ENCODE measurements at places on chromosomes 7 and 10.

- no peak for DNase-seq
These were observed 422 bp downstream of the AP1S1 start for GRCh38 chr7:101154693-101155102.

DNA sequence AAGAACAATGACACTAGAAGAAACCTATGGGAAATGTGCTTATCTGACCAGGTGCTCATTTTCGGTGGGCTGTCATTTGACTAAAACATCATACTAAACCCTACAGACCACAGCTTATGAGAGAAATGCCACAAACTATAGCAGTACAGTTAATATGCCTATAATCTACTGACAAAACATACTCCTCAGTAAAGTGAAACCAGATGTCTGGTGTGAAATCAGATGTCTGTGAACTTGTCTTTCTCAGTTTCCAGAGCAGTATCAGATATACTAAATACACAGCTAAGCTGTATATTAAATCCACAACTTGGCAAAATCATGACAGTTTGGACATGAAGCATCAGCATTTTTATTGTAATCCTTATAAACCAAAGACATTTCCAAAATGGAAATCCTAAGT lies 3.3 kb downstream of the IMMP2L start:
- peak; percentile 23 for DNase-seq

- peak; percentile 82 for DNase-seq
These were observed 1.3 kb downstream of the SEMA3D start for GRCh38 chr7:85185424-85186082.

GRCh38 chr10:88848499-88848898 lies 3.1 kb downstream of the ANKRD22 start:
- DNase-seq: peak; percentile 78

- DNase-seq: peak; percentile 14
These were observed 35.5 kb upstream of the KDM7A start for GRCh38 chr7:140212100-140212881.

GRCh38 chr10:122078965-122079795 lies 90.2 kb downstream of the TACC2 start:
- DNase-seq: peak; percentile 61

DNA sequence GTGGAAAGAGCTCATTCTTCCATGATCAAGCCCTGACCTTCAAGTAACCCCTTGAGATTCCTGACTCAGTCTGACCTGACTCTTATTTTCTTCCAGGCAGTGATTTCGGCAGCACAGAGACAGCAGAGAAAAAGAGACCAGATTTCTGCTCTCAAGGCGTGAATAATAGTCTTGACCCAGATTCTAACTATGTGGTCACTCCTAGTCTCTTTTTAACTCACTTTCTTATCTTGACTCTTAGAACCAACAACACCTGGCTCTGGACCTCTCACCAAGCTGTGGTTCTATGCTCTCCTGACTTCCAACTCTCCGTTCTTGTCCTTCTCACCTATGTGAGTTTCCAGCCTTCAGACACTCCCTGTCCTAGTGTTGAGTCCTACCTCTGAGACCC lies 36.9 kb upstream of the KDM7A start:
- DNase-seq: peak; percentile 55

DNA sequence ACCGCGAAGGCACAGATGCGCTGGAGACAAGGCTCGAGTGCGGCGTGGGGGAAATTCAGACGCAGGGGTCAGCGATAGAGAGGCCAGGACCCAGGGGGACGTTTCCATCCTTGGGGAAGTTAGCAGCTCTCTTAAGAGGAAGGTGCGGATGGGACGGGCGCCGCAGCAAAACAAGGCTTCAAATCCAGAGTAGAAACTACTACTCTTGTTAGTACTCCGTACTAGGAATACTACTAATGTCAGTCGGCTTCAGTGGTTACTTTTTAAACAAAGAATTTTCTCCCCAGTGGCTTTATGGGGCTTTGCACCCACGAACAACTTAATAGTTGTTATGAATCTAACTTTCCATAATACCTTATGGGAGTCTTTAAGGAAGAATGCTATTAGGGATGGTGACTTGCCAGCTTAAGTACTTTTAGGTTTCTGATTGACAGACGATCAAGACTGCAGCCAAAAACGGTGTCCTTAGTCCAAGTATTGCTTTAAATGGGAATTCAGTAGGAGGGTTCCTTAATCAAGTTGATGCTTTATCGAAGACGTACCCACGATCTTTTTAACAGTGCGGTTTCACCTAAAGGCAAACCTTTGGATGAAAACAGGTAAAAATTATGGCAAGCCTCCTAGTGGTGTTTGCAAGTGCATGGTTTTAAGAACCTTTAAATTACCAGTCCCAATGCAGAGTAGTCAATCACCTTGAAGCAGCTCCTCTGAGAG lies 812 bp upstream of the IDE start:
- DNase-seq: peak; percentile 65

GRCh38 chr10:6239213-6239991 lies 36.7 kb downstream of the PFKFB3 start:
- DNase-seq: peak; percentile 98

DNA sequence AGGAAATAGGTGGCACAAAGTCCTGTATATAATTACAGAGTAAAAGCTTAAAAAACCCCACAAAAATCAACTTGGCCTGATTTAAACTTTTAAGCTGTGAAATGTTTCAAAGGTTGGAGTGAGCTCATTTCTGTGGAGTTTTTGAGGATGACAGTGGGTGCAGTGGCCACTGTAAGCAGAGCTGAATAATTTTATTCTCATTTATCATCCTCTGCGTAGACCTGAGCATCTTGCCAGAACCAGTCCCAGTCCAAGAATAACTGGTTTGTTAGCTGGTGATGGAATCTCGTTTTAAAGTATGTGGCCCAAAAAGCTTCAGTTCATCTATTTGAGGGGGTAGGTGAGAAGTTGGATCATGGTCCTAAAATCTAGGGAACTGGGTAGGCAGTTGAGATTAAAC lies 4.4 kb downstream of the BMPER start:
- peak; percentile 86 for DNase-seq

- DNase-seq: no peak
These were observed 89.4 kb upstream of the GPR26 start for GRCh38 chr10:123576706-123577105.

DNA sequence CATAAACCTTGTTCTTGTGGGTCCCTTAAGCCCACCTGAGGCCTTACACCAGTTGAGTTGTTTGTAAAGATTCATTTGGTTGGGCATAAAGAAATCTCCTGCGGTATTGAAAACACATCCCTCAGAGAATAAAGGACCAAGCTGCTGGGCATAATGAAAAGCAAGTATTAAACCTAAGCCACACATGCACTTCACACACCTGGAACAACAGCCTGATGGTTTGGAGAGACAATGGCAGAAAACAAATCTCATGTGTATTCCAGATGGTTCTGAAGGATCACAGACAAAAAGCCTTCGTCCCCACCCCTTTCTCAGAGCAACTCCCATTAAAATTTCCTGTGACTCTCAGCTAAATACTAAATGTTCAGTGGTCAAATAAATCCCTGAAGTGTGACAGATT lies 44.2 kb downstream of the FEZF1 start:
- DNase-seq: no peak

DNA sequence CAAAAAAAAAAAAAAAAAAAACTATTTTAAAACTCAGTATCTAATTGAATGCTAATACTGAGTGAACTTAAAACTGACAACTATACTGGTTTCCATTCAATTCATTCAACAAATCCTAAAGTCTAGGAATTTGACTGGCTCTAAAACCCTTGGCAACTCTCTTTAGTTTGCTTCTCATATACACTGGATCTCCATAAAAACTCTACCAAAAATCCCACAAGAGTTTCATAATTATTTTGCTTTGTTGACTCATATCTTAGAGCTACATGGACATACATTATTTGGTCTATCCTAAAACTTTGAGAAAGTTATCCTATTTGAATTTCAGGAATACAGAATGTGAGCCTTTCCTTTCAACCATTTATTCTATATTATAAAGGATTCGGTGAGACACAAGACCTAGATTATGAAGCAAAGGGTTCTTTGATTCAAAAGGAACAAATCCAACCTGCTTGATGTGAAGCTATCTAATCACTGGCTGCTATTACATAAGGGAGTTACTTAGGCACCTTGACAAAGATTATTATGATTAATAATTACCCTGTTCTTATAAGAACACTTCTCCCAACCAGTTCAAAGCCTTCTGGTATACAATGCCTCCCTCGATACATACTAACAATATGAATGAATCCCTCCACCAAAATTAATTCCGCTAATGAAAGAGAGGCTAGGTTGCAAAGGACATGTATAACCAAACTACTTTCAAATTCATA lies 15.8 kb upstream of the KMT2E start:
- no peak for DNase-seq

DNA sequence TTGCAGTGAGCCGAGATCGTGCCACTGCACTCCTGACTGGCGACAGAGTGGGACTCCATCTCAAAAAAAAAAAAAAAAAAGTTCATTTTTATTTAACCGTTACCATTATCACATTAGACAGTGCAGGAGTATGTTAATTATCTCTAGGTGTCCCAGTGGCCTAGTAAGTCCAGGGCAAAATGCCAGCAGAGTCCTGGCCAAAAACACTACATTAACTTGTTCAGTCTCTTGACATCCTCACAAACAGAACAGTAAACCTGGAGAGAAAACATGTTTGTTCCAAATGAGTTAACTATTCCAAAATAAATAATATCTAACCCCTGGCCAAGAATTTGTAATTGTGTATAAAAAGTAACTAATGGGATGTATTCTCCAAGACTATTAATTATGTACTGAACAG lies 43.2 kb downstream of the PTPRZ1 start:
- DNase-seq: no peak

- no peak for DNase-seq
These were observed 3.8 kb downstream of the PLCE1 start for GRCh38 chr10:93997546-93997945.

- peak; percentile 70 for DNase-seq
These were observed 139.3 kb upstream of the HDAC9 start for GRCh38 chr7:18356191-18356645.

- DNase-seq: no peak
These were observed 153.3 kb downstream of the ARID5B start for GRCh38 chr10:62054830-62055229.

DNA sequence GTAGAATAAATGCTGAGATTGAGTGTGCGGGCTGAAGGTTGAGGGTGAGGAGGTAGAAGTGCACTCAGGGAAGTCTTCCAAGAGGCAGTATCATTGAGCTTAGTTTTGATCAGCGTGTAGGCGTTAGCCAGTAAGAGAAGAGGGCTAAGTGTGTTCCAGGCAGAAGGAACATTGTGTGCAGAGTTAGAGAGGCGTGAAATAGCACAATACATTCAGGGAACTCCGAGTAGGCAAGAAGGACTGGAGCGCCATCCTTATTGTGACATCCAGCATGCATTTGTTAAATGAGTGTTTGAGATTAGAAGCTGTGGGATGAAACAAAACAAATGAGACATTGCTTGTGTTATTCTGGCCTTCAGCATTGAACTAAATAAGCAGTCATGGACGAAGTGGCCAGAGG lies 140.9 kb upstream of the MKLN1 start:
- no peak for DNase-seq

DNA sequence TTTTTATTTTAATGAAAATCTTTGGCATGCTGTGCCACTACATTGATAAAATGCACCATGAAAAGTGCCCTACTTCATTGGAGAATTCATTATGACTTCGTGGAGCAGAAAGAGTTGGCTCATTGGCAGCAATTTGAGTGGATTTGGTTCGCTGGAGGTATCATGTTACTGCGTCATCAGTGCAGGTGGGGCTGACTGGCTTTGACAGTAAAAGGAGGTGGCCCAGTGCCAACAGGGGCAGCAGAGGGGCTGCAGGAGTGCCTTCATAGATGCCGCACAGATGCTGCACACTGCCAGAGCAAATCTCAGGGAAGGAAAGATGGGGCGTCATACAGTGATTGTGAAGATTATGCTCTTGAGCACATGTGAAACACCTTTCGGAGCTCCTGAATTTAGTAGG lies 22.2 kb downstream of the FZD1 start:
- no peak for DNase-seq

DNA sequence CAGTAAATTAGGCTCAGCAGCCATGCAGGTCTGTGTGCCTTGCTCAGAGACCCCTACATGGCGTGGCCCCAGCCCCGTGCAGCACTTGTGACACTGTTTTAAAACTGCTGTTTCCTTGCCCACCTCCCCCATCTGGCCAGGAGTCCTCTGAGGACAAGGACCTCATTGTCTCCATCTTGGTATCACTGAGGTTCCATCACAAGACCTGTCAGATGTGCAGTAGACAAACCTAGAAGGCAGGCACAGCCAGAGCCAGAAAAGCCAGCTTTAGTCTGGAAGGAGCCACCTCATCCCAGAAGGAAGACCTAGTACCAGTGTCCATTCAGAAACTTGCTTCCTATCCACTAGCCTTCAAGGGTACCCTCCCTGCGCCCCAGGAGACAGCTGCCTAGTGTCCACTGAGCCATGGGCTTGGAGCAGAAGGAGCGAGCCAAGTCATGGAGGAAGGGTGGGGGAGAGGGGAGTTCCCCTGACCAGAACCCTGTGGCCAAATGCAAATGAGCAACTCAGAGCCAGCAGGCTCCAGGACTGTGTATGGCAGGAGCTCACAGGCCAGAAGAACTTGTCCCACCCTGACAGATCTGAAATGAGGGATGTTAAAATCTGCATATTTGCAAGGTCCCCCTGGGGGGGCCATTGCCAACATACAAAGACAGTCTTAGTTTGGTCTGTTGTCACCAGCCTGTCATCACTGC lies 176.1 kb downstream of the SH3PXD2A start:
- DNase-seq: peak; percentile 38

DNA sequence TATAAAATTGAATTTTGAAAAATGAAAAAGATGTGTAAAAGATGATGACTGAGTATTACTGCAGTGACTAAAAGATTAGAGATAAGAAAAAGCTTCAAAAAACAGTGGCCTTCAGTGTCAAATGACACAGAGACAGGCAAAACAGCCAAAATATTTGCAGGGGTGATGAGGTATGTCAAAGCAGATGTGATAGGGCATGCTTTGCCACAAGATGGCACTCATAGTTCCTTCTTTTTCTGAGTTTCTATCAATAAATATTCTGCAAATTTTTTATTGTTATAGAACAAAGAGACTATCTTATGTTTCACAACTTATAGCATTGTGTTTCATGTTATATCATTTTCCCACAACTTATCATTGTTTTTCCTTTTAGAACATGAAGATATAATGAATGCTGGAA lies 344.1 kb upstream of the HPS1 start:
- DNase-seq: no peak

- DNase-seq: no peak
These were observed 490.5 kb downstream of the TCERG1L start for GRCh38 chr10:130820880-130821482.

DNA sequence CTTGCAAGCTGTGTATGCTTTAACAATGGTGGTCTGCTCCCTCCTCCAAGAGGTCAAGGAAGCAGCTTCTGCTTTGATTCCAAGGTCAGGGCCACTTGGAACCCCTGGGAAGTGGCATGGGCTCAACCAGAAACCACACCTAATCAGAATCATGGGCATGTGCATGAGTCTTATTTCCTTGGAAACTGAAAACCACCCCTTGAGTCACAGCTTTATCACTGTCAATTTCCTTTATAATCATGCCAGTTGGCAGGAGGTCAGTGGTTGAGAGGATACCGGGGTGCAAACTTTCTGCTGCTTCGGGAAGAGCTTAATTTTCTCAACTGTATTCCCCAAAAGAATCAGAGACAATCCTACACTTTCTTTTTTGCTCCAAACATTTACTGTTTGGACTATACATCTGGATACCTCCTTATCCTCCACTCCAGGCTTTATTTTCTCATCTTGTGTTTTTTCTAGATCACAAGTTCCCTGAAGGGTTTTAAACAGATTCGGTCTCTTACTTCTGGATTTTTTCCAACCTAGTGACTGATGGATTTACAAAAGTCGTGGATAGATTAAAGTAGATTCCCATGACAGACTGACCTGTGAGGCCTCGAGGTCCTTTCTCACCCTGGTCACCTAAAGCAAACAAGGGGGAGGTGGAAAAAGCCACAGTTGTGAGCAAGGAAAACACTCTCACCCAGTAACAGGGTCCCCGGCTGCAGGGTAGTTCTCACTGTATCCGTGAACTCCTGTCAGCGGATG lies 36.0 kb downstream of the COL17A1 start:
- peak; percentile 84 for DNase-seq
